Left colon (tissue), 2 donors: ENCODE measurements at places on chromosomes 1 and 21. TPM values are rescaled to one million over a fixed set of nuclear protein-coding genes. Genes with fewer than 3 reads are reported as not detected.

DNA sequence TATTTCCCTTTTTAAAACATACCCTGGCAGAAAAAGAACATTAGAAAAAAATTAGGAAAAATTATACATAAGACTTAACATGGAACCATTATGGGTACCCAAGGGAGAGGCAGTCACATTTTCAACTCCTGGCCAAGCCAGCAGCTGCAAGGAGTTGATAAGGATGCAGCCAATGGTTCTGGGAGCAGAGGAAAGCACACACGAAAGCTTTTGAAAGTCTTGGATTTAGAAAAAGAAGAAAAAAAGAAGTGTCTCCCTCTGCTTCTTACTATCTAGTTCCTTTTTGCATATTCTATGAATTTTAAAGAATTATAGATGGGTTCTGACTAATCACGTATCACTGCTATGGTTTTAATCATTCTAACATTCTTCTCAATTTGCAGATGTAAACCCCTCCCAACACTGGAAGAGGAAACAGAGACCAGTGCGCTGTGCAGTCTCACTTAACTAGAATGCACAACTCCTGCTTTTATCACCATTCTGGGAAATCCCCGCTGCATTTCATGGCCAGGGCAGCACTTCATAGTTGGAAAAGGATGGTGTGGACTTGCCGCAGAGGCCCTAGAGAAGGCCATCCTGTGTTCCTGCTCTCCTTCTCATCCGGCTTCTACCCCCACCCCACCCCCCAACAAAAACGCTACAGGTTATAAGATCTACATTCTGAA, 2.7 kb upstream of the CD58 start:
- DNase-seq: no peak

DNA sequence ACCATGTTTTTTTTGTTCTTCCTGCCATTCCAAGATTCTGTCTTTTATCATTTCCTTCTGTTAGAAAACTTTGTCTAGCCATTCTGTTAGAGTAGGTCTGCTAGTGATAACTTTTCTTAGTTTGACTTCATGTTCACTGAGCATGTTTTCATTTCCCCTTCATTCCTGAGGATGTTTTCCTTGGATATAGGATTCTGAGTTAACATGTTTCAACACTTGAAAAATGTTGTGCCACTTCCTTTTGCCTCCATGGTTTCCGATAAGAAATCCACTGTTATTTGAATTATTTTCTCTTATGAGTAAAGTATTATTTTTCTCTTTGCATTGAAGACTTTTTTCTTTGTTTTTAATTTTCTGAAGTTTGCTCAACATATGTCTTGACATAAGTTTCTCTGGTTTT, 66.7 kb downstream of the ATP1A1 start:
- no peak for DNase-seq

DNA sequence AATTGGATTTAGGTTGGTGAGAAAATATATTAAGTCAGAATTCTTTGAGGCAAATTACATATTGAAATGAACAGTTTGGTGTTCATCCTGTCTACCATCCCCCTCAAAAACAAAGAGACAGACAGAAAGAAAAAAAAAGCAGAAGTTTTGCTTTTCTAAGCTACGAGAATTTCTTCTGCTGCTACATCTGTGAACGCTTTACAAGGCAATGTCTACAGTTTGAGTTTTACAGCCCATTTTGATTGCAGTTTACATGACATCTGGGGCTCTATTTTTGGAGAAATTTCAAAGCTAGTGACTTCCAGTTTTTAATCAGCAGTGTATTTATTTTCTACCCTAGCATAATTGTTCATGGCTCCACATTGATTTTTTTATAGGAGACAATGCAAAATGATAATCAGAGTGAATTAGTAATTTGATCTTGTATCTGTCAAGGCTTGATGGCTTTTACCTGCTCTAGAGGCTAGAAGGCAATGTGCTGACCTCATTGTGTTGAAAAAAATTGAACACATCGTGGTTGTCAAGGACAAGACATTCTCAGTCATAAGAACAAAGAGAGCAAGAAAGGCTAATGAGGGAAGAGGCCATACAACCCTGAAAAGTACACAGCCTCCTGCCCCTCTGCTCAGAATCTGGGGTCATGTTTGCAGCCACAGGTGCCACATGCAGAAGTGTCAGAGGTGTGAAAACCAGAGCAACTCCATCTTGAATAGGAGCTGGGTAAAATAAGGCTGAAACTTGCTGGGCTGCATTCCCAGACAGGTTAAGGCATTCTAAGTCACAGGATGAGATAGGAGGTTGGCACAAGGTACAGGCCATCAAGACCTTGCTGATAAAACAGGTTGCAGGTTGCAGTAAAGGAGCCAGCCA, 201.0 kb upstream of the CAMK1G start:
- DNase-seq: no peak

DNA sequence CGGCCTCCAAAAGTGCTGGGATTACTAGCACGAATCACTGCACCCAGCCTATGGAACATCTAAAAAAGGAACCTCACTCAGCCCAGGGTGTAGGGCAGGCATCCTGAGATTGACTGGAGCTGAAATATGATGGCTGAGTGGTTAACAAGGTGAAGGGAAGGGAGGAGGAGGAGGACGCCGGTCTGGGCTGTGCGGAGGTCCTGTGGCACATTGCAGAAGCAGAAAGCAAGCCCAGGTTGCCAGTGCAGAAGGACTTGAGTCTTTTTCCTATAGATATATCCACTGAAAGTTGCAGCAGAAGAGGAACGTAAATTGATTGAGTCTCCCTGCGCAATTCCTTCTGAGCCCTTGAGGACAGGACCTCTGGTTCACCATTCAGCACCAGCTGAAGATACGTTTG, 1.5 kb upstream of the KIF17 start:
- DNase-seq: peak; percentile 2

DNA sequence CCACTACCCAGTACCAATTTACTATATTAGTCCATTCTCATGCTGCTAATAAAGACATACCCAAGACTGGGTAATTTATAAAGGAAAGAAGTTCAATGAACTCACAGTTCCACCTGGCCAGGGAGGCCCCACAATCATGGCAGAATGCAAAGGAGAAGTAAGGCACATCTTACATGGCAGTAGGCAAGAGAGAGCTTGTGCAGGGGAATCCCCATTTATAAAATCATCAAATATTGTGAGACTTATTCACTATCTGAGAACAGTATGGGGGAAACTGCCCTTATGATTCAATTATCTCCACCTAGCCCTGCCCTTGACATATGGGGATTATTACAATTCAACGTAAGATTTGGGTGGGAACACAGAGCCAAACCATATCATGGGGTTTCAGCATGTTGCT, 6.4 kb downstream of the CD58 start:
- DNase-seq: no peak

- no peak for DNase-seq
Observed at GRCh38 chr1:81126989-81127581, 673.6 kb upstream of the ADGRL2 start.

GRCh38 chr21:44667612-44668011, 885 bp upstream of the KRTAP12-2 start:
- no peak for DNase-seq

GRCh38 chr21:31298618-31299269, 45.3 kb downstream of the TIAM1 start:
- no peak for DNase-seq

GRCh38 chr1:96515925-96516324, 205.7 kb upstream of the PTBP2 start:
- no peak for DNase-seq

- DNase-seq: no peak
Observed at GRCh38 chr1:62728963-62729362, 40.8 kb upstream of the DOCK7 start.

DNA sequence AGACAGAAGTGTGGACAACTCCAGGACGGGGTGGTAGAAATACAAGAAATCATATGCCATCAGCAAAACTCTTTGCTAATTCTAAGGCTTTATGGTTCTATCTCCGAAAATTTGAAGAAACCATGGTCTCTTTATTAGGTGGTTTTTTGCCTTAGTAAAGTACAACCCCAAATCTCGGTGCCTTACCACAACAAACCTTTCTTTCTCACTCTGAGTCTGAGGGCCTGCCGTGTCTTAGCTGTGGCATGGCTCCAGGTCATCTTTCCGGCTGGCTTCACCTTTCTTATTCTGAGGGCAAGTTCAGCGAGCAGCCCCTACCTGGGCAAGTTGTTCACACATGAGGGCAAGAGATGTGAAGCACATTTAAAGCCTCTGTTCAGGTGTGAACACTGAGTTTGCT, 280.6 kb downstream of the TTLL7 start:
- no peak for DNase-seq

The OR10T2 gene
- total RNA-seq: not detected

The SESN2 gene
- 34.7 TPM for total RNA-seq

The GPR3 gene
- total RNA-seq: not detected

The EPRS1 gene
- 68.4 TPM for total RNA-seq

The CCDC27 gene
- not detected for total RNA-seq

The CD244 gene
- total RNA-seq: 0.37 TPM

The RCC1 gene
- total RNA-seq: 22.1 TPM
